ENCODE measurements at places on chromosomes 6 and 20.

DNA sequence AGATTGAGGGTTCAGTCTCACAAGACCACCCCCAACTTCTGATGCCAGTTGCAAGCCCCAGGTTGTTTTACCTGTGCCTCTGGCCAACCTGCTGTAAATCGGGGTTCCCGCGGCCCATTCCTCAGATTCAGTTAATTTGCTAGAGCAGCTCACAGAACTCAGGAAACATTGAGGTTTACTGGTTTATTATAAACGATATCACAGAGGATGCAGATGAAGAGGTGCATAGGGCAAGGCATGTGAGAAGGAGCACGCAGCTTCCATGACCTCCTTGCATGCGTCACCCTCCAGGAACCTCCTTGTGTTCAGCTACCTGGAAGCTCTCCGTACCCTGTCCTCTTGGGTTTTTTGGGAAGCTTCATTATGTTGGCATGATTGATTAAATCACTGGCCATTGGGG, 66.0 kb upstream of the CDKAL1 start:
- DNase-seq = no peak

DNA sequence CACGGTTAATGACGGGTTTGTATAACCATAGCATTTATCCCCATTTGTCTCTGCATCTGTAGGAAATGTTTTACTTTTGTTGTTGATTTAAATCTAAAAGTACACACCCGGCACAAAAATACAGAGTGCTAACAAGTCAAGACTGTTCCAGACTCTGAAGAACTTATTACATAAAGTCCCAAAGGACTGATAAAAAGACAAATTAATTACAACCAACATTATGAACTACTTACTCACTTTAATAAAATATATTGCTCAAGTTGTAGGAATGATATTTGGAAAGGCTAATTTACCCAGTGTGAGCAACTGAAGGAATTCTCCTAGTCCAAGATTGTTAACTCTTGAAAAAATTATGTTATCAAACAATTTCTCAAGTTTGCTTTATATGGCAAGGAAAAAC, 115.6 kb downstream of the KIF13A start:
- no peak for DNase-seq

DNA sequence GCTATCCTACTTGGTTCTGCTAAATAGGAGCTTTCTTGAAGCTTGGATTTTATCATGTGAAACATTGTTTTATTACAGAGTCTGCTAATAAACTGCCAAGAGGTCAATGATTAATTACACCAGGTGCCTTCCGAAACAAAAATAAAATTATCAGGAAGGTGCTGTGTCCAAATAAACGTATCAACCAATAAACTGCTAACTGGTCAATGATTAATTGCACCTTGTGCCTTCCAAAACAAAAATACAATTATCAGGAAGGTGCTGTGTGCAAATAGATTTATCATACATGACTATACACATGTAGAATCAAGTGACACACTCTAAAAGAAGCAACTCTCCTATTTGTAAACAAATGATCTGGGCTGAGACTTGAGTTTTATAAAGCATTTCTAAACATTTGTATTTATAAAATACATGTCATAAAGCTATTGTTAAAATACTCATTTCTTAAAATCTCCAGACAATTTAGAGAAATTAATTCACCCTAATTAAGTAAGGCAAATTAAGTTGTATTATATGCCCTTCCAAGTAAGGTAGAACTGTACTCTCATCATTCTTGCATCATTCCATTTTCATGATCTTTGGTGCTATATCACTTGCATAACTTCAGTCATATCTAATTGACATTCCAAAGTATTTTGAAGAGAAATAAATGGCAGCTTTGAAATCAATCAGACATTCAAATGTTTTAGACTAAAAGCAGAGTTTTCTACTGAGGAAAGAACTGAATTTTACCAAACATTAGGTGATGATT, 26.8 kb downstream of the SPTLC3 start:
- no peak for DNase-seq

DNA sequence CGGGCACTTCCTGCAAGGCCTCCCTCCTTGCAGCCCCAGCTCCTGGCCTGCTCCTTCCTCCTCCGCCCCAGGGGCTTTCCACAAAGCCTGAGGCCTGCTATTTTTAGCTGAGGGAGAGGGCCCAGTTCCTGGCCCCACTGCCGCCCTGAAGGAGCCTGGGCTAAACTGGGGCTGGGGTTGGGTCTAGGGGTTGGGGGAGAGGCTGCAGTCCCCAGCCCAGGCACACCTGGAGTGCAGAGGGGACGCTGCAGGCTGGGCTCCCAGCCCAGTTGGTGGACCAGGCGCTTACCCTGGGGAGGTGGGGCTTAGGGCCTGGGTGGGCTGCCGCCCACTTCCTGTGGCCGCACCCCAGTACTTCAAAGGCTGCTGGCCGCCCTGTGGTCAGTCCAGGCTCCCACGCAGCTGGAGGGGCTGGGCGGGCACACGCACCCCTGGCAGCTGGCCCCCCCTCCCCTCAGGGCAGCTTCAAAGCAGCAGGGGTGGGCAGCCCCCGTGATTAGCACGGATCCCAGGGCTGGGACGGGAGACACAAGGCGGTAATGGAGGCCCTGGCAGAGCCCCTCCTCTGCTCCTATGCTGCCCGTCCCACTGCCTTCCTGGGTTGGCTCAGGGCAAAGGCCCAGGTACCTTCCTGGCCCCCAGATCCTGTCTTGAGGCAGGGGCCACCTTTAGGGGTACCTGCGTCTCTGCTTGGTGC, 7.1 kb upstream of the ABHD16B start:
- no peak for DNase-seq

GRCh38 chr6:37705239-37706051, 7.8 kb upstream of the MDGA1 start:
- peak; percentile 68 for DNase-seq

DNA sequence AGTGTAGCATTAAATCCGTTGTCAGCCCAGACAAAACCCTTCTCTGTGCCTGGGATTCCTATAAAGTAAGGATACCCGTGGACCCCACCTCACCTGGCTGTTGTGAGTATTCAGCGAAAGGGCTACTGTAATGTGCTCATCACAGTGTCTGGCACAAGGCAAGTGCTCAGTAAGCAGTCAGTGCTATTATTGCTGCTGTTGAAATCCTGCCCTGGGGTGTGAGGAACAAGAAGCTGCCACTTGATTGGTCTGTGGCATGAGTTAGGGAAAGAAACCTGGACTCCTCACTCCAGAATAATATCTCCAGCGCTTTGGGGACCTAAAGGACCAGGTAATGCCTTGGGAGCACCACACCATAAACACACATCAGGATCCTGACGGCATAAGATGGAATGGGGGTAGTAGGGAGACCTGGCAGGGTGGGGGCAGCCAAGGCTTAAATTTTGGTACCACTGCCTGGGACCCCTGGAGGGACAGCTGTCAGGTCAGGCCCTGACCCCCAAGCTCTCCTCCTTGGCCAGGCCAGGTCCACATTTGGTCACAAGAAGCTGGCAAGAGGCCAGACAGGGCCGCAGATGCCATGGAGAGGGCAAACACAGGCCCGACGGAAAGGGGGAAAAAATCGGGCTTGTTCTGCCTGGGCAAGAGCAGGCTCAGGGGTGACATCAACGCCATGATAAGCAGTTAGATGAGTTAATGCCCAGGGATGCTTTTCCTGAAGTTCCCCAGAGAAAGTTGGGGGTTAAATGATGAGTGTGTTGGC, 66.5 kb downstream of the MRPL14 start:
- DNase-seq = no peak

DNA sequence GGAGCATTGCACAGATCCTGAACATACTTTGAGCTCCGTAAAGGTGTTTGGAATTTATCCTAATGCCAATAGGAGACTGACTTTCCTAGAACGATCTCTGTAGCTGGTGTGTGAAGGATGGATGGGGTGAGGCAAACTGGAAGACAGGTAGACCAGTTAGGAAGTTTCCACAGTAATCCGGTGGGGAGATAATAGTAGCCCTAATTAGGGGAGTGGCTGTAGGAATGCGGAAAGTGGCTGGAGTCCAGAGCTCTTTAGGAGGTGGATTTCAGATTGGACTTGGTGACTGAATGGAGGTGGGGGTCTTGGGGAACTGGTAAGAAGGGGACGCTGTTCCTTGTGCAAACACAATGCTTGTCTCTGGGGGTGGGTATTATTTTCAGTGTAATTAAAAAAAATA, 146.3 kb downstream of the SOX4 start:
- no peak for DNase-seq
